ENCODE measurements at places on chromosomes 2 and 18.

- DNase-seq, result no peak
Observed at GRCh38 chr2:221929259-221929658, 357.2 kb upstream of the EPHA4 start.

DNA sequence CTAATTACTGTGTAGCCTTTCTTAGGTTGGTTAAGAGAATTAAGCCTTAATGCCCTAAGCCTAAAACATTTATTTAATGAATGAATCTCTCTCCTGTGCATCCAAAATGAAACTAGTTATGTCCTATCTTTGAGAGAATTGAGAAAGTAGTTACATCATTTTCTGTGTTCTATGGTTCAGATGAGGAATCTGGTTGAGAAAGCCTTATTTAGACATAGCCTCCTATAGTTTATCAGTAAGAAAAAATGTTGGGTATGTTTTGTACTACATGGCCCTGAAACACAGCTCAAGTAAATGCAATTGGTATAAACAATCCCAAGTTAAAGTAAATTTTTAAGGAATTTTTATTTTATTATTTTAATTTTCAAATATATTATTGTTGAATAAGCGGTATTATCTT, 25.9 kb upstream of the RAMP1 start:
- DNase-seq, result no peak

DNA sequence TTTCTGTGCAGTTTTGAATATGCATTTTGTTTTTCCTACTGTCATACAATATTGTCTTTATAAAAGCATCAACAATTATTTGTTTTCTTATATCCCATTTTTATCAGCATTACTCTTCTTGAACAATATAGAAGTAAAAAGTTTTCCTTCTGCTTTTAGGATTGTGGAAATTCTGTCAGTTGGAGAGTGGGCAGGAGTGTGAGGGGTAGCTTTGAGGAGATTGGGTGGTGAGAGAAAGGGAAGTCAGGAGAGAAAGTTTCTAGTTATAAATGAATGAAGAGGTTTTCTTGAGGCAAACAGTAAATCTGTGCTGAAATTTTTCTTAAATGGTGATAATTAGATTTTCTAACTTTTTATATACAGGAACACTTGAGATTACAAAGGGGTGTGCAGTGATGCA, 151.7 kb upstream of the NOSTRIN start:
- DNase-seq, result no peak

DNA sequence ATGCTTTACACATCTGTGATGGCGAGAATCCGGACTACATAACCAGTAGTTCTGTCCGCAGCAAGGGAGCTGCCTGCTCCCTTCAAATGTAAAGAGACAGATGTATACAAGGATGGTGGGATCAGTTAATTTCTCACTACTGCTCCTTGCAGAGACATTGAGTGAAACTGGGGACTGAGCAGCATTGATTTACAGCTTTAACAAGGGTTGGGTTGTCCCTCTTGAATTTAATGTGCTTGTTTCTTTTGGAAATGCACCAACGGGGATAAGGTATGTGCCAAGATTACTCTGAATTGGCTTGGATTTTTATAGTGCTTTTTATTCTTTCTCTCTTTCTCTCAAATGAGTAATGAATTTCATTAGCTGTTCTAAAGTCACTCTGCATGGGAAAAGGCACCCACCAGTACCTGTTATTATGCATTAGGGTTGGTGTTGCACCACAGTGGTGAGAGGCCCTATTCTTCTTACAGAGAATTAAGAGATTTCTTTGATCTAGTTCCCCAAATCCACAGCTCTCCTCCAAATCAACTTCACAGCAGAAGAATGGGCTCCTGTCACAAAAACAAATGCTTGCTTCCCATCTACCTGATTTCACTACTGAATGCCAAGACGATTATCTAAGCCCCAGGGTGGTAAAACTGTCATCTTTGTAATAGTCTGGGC, 107.6 kb downstream of the DOCK10 start:
- DNase-seq, result no peak

- DNase-seq, result peak; percentile 78
Observed at GRCh38 chr18:41745166-41746049, 209.6 kb upstream of the PIK3C3 start.

Data from NCI-H2227 treated with DMSO at 0.1 percent for 48 hours (cell line).